ENCODE measurements at places on chromosomes 4 and X. TPM values are rescaled to one million over a fixed set of nuclear protein-coding genes. Genes with fewer than 3 reads are reported as not detected.

Gene SMR3B
- total RNA-seq, result not detected

Gene PNMA3
- 0.41 TPM for total RNA-seq

GRCh38 chr4:4960574-4960973 is 58.7 kb downstream of the CYTL1 start:
- no peak overlapping the region for H3K27ac ChIP-seq
- H3K36me3 ChIP-seq, result no peaks in the 10 kb centered on the region
- no peak overlapping the region for H3K4me3 ChIP-seq
- H3K4me1 ChIP-seq, result no peaks in the 10 kb centered on the region
- no peaks in the 10 kb centered on the region for H3K27me3 ChIP-seq

DNA sequence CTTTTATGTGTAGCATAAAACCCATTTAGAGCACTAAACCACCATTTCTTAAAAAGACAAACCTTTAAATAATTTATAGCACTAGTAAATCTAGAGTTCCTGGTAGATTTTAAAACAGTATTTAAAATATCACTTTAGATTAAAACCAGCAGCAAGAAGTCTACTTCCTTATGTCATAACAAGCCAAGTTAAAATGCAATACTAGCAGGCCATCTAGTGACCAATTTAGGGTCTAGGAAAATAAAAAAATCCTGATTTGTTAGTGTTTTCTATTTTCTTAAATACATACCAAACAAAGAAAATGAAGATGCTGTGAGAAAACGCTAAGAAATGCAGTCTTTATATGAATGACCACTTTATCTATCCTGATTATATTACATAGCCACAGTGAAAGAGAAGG is 53.9 kb downstream of the PAPSS1 start:
- no peaks in the 10 kb centered on the region for H3K27me3 ChIP-seq
- no peaks in the 10 kb centered on the region for H3K4me1 ChIP-seq
- H3K4me3 ChIP-seq, result no peak overlapping the region
- H3K27ac ChIP-seq, result no peak overlapping the region

GRCh38 chr4:123438031-123438430 is 41.4 kb downstream of the SPRY1 start:
- peaks cover 7% of the 10 kb centered on the region for H3K4me1 ChIP-seq
- no peaks in the 10 kb centered on the region for H3K36me3 ChIP-seq
- peak overlapping the region; percentile 84 for H3K27ac ChIP-seq
- H3K4me3 ChIP-seq, result no peak overlapping the region
- no peaks in the 10 kb centered on the region for H3K27me3 ChIP-seq
- DNase-seq, result no peak

DNA sequence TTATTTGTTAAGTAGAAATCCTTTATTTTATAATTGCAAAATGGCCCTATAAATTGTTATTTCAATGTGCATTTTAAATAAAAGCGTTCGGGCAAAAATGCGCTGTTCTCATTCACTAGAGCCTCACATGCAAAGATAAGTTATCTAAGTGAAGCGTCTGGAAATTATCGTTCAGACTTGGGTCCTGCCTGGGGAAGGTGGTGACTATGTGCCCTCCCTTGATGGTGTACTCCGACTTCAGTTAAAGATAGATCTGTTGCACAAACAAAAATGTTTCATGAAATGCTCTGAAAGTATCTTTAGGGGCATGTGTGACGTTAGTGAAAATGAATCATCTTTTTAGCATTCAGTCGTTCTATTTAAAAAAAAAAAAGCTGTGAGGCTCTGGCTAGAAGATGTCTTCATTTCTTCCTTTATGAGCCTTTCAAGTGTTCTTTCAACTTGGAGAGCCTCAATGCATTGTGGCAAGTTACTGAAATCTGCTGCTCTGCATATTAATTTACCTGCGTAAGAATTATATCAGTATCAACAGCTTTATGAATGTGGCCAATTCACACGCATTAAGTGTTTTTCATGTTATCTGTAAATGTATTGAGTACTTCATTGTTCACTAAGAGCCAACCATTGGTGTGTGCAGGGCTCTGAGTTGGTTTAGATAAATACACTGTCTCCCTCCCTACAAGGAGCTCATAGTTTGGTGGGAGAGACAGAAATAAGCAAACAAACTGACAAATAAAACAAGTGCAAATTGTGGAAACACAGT is 83.0 kb downstream of the AFF1 start:
- no peaks in the 10 kb centered on the region for H3K36me3 ChIP-seq
- H3K4me1 ChIP-seq, result peaks cover 20% of the 10 kb centered on the region
- no peak overlapping the region for H3K4me3 ChIP-seq
- no peak for DNase-seq
- H3K27ac ChIP-seq, result no peak overlapping the region

DNA sequence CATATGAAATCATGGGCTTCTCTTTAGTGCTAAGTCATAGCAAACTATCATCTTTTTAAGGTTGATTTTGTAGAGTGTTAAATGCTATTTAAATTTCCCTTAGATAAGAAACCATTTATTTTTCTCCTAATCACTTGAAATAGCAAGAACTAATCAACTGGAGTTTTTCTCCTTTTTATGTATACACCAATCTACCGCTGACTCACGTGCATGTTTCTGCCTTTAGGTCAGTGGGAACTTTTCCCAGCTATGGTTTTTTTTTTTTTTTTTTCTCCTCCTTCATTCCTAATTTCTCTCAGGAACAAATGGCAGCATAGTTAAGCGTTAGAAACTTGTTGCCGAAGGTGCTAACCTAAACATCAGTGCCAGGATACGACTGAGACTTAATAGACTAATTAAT is 176.4 kb downstream of the BMPR1B start:
- no peak overlapping the region for H3K27ac ChIP-seq
- H3K4me1 ChIP-seq, result no peaks in the 10 kb centered on the region
- no peaks in the 10 kb centered on the region for H3K27me3 ChIP-seq
- no peak overlapping the region for H3K4me3 ChIP-seq
- no peaks in the 10 kb centered on the region for H3K36me3 ChIP-seq

DNA sequence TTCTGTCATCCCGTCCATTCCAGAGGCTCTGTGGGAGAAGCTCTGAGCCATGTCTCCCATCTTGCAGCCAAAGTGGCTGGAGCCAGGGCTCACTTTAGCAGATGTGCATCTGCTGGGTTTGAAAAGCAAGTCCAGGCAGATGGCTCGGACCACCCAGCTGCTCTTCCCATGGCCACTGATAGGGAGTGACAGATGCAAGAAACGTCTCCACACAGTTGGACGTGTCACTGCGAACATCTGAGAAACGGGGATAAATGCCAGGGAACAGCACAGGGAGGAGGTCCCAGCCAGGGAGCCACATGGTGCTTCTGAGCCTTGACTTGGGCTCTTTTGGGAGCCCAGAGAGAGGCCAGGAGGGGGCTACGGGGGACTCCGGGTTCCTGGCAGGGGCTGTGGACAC is 242.3 kb downstream of the AFAP1 start:
- DNase-seq, result no peak
- no peaks in the 10 kb centered on the region for H3K36me3 ChIP-seq
- H3K4me1 ChIP-seq, result no peaks in the 10 kb centered on the region
- H3K27me3 ChIP-seq, result no peaks in the 10 kb centered on the region
- H3K27ac ChIP-seq, result no peak overlapping the region

DNA sequence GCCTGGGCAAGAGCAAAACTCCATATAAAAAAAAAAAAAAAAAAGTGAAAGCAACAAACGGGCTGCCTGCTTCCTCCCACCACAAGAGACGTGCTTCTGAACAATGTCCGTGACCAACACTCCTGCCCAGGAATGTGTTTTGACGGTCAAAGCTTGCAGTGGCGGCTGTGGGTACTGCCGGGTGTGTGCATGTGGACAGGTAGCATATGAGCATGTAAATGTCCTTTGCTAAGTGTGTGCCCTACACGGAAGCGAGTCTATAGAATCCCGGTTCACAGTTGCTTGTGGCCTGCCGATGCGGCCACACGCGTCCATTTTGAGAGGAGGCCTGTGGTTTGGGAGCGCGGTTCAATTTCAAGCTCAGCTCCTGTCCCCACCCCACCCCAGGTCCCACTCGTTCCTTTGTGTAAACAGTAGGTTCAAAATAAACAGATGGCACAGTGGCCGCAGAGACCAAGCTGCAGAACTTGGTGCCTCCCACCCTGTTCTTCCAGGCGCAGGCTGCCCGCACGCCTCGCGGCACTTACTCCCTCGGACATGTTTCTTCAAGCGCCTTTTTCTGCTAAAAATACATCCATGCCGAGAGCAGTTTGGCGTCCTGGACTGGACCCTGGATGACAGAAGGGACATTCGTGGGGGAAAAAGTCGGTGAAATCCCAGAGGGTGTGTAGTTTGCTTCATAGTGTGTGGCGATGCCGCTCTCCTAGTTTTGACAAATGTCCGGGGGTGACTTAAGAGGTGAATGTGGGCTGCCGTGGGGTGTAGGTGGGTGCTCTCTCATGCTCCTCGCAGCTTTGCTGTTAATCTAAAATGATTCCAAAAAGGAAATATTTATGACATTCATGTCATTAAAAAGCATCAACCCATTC is 11.5 kb upstream of the NKX1-1 start:
- no peaks in the 10 kb centered on the region for H3K27me3 ChIP-seq
- no peak overlapping the region for H3K27ac ChIP-seq
- H3K36me3 ChIP-seq, result no peaks in the 10 kb centered on the region
- DNase-seq, result no peak

DNA sequence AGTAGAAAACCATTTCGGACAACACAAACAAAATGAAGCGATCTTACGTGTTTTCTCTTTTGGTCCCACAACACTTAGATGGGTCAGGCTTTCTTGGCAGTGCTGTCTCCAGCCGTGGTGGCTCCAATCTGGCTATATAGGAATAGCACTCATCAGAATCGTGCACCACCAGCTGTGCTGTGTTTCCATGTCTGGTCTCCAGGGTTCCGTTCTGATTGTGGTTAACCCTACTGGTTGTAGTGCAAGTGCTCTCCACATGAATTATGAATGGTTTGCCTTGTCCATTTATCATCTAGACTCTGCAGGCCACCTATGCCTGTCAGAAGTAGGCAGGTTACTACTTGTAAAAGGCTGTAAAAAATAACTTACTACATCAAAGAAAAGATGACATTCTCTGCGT is 536.3 kb downstream of the IQCM start:
- no peaks in the 10 kb centered on the region for H3K36me3 ChIP-seq
- no peaks in the 10 kb centered on the region for H3K27me3 ChIP-seq
- no peak overlapping the region for H3K4me3 ChIP-seq
- DNase-seq, result no peak
- no peaks in the 10 kb centered on the region for H3K4me1 ChIP-seq
- no peak overlapping the region for H3K27ac ChIP-seq

Gene ZNF630
- 3.0 TPM for total RNA-seq

Gene FRG2
- not detected for total RNA-seq

GRCh38 chr4:5200513-5200912 is 149.2 kb downstream of the STK32B start:
- no peak overlapping the region for H3K27ac ChIP-seq
- H3K36me3 ChIP-seq, result no peaks in the 10 kb centered on the region
- H3K27me3 ChIP-seq, result no peaks in the 10 kb centered on the region
- DNase-seq, result no peak
- H3K4me3 ChIP-seq, result no peak overlapping the region

DNA sequence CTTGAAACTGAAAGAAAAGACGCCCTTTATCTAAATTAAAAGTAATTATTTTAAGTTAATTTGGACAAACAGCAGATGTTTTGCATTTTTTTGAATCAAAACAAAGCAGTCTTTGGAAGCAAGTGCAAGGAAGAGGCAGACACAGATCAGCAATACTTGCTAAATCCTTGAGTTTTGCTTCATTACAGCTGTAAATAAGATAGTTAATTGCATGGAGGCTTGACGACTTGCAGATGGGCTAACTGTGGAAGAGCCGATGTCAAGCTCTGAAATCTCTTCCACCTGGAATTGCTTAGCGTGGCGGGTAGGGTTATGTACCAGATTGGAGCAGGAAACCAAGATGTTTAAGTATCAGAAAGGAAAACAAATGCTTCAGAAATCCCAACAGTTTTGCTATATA is 148.8 kb downstream of the POLA1 start:
- no peak for DNase-seq
- no peak overlapping the region for H3K4me3 ChIP-seq
- H3K4me1 ChIP-seq, result no peaks in the 10 kb centered on the region
- no peak overlapping the region for H3K27ac ChIP-seq
- no peaks in the 10 kb centered on the region for H3K36me3 ChIP-seq

Gene PPP2R2C
- 26.7 TPM for total RNA-seq

DNA sequence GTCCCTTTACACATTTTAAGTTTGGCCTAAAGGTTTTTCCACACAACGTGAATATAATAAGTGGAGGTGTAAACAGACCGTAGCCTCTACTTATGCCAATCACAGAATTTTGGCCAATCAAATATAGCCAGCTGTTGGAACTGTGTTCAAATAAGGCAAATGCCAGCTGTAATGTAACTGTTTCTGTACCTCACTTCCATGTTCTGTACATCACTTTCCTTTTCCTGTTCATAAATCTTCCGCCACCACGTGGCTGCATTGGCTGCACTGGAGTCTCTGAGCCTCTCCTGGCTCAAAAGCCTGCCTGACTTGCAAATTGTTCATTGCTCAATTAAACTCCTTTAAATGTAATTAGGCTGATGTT is 105.1 kb upstream of the SMIM31 start:
- no peak overlapping the region for H3K4me3 ChIP-seq
- no peaks in the 10 kb centered on the region for H3K27me3 ChIP-seq
- DNase-seq, result no peak
- H3K4me1 ChIP-seq, result no peaks in the 10 kb centered on the region

Gene C1QTNF7
- total RNA-seq, result not detected

Gene PABPC5
- not detected for total RNA-seq

GRCh38 chr4:52989865-52990264 is 127.7 kb downstream of the RASL11B start:
- DNase-seq, result no peak
- H3K4me3 ChIP-seq, result no peak overlapping the region
- no peak overlapping the region for H3K27ac ChIP-seq
- no peaks in the 10 kb centered on the region for H3K27me3 ChIP-seq

- H3K4me1 ChIP-seq, result no peaks in the 10 kb centered on the region
- no peaks in the 10 kb centered on the region for H3K36me3 ChIP-seq
- peak; percentile 43 for DNase-seq
- H3K27me3 ChIP-seq, result no peaks in the 10 kb centered on the region
- H3K4me3 ChIP-seq, result no peak overlapping the region
- no peak overlapping the region for H3K27ac ChIP-seq
Observed at GRCh38 chr4:36771411-36772153, 473.0 kb upstream of the NWD2 start.

- DNase-seq, result peak; percentile 39
- H3K4me1 ChIP-seq, result no peaks in the 10 kb centered on the region
- H3K36me3 ChIP-seq, result no peaks in the 10 kb centered on the region
Observed at GRCh38 chr4:70505151-70505748, 13.1 kb upstream of the AMTN start.

Gene PDE6B
- total RNA-seq, result 6.5 TPM

DNA sequence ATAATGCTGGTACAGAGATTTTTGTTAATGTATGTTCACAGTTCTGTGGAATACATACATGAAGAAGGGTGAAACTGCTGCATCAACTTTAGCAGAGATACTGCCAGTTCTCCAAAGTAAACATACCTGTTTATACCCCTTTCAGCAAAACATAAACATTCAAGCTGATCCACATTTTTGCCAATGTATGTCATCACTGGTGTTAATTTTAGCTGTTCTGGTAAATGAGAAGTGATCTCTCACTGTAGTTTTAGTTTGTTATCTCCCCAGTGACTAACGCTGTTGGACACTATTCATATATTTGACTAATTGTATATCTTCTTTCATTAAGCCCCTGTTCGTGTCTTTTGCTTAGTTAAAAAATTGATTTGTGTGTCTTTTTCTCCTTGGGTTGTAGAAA is 82.0 kb downstream of the HAUS3 start:
- H3K36me3 ChIP-seq, result no peaks in the 10 kb centered on the region
- no peak overlapping the region for H3K27ac ChIP-seq
- H3K4me1 ChIP-seq, result no peaks in the 10 kb centered on the region
- no peak for DNase-seq
- no peaks in the 10 kb centered on the region for H3K27me3 ChIP-seq

GRCh38 chr4:74378573-74378972 is 13.6 kb downstream of the EREG start:
- no peaks in the 10 kb centered on the region for H3K36me3 ChIP-seq
- H3K27ac ChIP-seq, result no peak overlapping the region
- H3K4me1 ChIP-seq, result no peaks in the 10 kb centered on the region
- no peak for DNase-seq
- no peaks in the 10 kb centered on the region for H3K27me3 ChIP-seq

All from Panc1 (cell line).